Fibroblast of pulmonary artery (primary cell): ENCODE measurements at places on chromosomes 11 and 22.

DNA sequence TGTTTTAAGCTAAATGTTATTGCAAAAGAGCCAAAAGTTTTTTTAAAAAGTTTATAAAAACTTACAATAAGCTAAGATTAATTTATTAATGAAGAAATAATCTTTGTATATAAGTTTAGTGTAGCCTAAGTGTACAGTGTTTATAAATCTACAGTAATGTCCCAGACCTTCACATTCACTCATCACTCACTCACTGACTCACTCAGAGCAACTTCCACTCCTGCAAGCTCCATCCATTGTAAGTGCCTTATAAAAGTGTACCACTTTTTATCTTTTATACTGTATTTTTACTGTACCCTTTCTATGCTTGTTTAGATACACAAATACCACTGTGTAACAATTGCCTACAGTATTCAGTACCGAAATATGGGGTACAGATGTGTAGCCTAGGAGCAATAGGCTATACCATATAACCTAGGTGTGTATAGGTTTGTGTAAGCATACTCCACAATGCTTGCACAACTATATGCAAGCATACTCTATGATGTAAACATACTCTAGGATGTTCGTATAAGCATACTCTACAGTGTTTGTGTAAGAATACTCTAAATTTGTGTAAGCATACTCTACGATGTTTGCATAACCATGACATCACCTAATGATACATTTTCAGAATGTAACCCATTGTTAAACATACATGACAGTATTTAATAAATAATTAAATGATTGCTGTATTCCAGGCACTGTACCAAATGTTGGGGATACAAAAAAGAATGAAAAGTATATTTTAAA is 953.0 kb downstream of the KCNA4 start:
- DNase-seq = peak; percentile 0

- no peak for DNase-seq
Observed at GRCh38 chr22:25883482-25884033, 141.6 kb downstream of the MYO18B start.

- DNase-seq = no peak
Observed at GRCh38 chr11:122645847-122646246, 9.7 kb upstream of the UBASH3B start.

- DNase-seq = no peak
Observed at GRCh38 chr22:36352803-36353507, 34.8 kb downstream of the MYH9 start.

DNA sequence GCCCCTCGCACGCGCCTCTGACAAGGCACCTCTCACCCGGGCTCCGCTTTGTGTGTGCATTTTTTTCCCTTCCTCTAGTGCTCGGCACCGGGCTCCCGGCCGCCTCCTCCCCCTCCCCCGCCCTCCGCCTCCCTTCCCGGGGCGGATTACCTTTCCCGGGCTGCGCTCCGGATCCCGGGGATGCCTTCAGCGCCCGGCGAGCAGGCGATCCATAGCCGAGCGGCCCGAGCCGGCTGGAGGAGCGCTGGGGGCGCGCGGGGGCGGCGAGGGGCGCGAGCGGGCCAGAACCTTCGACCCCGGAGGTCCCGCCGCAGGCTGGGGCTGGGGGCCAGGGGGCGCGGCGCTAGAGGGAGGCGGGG is 282 bp downstream of the MPPED2 start:
- DNase-seq = no peak
